ENCODE measurements at places on chromosomes 3 and 15.
A peak's percentile ranks its signal among the peaks of the same experiment; 100 is the strongest.

DNA sequence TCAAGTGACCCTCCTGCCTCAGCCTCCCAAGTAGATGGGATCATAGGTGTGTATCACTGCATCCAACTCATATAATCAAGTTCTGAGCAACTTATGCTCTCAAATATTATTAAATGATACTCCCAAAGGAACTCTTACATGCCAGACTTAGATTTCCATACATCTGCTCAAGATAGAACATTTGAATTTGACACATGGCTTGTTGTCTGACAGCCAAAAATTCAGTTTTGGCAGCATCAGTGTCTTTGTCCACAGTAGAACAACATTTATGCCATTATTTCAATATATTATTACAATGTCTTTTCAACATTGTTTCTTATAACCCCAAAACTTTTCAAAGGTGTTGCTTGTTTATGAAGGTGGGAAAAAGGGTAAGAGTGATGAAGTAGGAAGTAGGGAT lies 116.2 kb downstream of the SUCNR1 start:
- no peak overlapping the region for H3K4me3 ChIP-seq
- no peak for DNase-seq
- H3K27me3 ChIP-seq, result peaks cover 4% of the 10 kb centered on the region

DNA sequence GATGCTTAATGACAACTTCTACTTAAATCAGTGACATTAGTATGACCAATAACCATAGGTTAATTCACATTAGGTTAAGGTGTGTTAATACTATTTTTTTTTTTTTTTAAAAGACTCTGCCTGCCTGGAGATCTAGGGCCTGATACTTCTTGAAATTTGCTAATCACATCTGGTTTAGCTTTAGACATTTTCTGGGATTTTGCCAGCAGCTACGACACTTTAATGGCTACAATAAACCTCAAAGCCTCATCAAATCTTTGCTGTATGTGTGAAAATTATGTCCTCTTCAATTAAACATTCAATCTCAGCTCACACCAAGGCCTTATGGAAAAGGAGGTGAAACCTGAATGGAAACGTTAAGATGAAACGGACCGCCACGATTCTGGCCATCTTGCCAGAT lies 167.9 kb downstream of the GREM1 start:
- no peak overlapping the region for H3K4me3 ChIP-seq
- no peaks in the 10 kb centered on the region for H3K36me3 ChIP-seq
- H3K4me1 ChIP-seq, result no peaks in the 10 kb centered on the region
- H3K27me3 ChIP-seq, result no peaks in the 10 kb centered on the region
- no peak overlapping the region for H3K27ac ChIP-seq
- no peak for DNase-seq

GRCh38 chr3:174016186-174016585 lies 618.6 kb downstream of the NLGN1 start:
- H3K27ac ChIP-seq, result no peak overlapping the region
- H3K4me1 ChIP-seq, result no peaks in the 10 kb centered on the region
- no peaks in the 10 kb centered on the region for H3K36me3 ChIP-seq
- no peak for DNase-seq

GRCh38 chr3:42052132-42052483 lies 39.0 kb upstream of the TRAK1 start:
- no peak for DNase-seq
- peak overlapping the region; percentile 19 for H3K4me3 ChIP-seq

GRCh38 chr3:28846971-28847478 lies 433.8 kb upstream of the RBMS3 start:
- no peaks in the 10 kb centered on the region for H3K4me1 ChIP-seq
- H3K36me3 ChIP-seq, result no peaks in the 10 kb centered on the region
- no peak for DNase-seq

GRCh38 chr3:134079761-134080160 lies 50.0 kb upstream of the SLCO2A1 start:
- H3K4me1 ChIP-seq, result no peaks in the 10 kb centered on the region
- no peak overlapping the region for H3K27ac ChIP-seq
- H3K27me3 ChIP-seq, result peaks cover 2% of the 10 kb centered on the region

DNA sequence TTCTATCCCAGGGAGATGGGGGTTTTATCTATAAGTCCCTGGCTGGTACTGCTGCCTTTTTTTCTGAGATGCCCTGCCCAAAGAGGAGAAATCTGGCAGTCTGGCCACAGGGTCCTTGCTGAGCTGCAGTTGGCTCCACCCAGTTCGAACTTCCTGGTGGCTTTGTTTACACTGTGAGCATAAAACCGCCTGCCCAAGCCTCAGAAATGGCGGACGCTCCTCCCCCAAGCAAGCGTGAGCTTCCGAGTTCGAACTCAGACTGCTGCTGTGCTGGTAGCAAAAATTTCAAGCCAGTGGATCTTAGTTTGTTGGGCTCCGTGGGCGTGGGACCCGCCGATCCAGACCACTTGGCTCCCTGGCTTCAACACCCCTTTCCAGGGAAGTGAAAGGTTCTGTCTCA lies 126.8 kb upstream of the SUCLG2 start:
- H3K27ac ChIP-seq, result no peak overlapping the region
- no peak for DNase-seq
- peaks cover 6% of the 10 kb centered on the region for H3K4me1 ChIP-seq
- H3K27me3 ChIP-seq, result peaks cover 11% of the 10 kb centered on the region
- no peak overlapping the region for H3K4me3 ChIP-seq

GRCh38 chr3:54121414-54122323 lies 683 bp upstream of the CACNA2D3 start:
- H3K4me1 ChIP-seq, result peaks cover 20% of the 10 kb centered on the region
- H3K36me3 ChIP-seq, result no peaks in the 10 kb centered on the region
- no peak for DNase-seq
- peak overlapping the region; percentile 60 for H3K4me3 ChIP-seq
- peaks cover 49% of the 10 kb centered on the region for H3K27me3 ChIP-seq
- H3K27ac ChIP-seq, result no peak overlapping the region

GRCh38 chr3:67034371-67034770 lies 36.3 kb downstream of the KBTBD8 start:
- no peak overlapping the region for H3K4me3 ChIP-seq
- no peak overlapping the region for H3K27ac ChIP-seq
- no peak for DNase-seq

DNA sequence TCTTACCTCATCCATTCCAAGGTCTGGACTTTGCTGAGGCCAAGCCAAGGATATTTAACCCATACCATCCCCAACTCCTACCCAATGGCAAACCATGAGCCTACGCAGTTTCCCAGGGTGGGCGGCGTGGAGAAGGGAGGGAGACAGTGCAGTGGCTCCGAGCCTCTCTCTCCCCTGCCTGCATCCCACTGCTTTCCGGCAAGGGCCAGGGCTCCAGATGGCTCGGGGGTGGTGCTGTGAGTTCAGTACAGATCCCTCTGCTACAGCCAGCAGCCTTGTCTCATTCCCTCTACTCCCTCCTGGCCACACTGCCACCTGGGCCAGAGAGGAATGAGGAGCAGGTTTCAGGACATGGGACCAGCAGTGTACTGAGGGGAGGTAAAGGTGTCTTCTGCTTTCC lies 44.3 kb upstream of the APEH start:
- no peak overlapping the region for H3K4me3 ChIP-seq
- no peak for DNase-seq
- peaks cover 13% of the 10 kb centered on the region for H3K27me3 ChIP-seq
- no peak overlapping the region for H3K27ac ChIP-seq
- H3K36me3 ChIP-seq, result no peaks in the 10 kb centered on the region

DNA sequence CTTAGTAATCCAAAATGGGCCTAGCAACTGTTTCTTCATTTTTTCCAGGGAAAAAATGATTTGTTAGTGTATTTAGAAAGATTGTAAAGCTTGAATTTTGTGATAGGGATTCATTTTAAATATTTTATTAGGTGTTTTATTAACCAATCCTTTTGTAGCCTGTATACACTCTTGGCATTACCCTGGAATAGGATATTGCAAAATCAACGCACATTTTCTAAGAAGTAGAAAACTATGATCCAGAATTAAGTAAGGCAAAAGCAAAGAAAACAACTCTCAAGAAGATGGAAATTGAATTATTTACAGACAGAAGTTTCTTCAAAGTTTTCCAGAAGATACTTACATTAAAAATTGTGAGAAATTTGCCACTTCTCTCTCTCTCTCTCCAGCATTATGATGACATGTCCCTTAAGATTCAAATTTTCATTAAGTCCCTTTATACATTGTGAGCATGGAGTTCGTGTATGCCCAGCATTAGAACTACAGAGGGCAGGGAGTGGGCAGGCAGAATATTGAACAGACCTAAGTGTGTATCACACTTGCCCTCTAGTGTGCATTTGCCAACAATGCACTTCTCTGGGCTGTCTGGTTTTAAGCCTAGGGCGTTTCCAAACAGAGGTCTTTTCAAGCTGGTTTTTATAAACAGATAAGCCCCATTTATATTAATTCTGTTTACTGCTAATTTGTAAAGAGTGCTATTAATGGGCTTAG lies 28.5 kb upstream of the CMSS1 start:
- DNase-seq, result no peak
- H3K36me3 ChIP-seq, result no peaks in the 10 kb centered on the region
- H3K4me1 ChIP-seq, result no peaks in the 10 kb centered on the region
- H3K4me3 ChIP-seq, result no peak overlapping the region
- H3K27me3 ChIP-seq, result peaks cover 5% of the 10 kb centered on the region
- no peak overlapping the region for H3K27ac ChIP-seq

GRCh38 chr3:32366638-32367397 lies 24.8 kb upstream of the CMTM7 start:
- no peak overlapping the region for H3K27ac ChIP-seq
- peaks cover 16% of the 10 kb centered on the region for H3K4me1 ChIP-seq
- no peak overlapping the region for H3K4me3 ChIP-seq
- no peak for DNase-seq
- no peaks in the 10 kb centered on the region for H3K36me3 ChIP-seq

- peak within 1 kb of the TSS; percentile 87 for H3K27ac ChIP-seq
- peaks cover 49% of the 10 kb centered on the region for H3K4me1 ChIP-seq
- DNase-seq, result peak; percentile 84
- H3K36me3 ChIP-seq, result peaks cover 7% of the 10 kb centered on the region
These were observed at the start of gene ARHGEF3 for GRCh38 chr3:56801662-56802377. Gene ARHGEF3, minus strand, starts transcription at chr3:56801949. Its CDS starts 151 bp downstream, at chr3:56801798.

DNA sequence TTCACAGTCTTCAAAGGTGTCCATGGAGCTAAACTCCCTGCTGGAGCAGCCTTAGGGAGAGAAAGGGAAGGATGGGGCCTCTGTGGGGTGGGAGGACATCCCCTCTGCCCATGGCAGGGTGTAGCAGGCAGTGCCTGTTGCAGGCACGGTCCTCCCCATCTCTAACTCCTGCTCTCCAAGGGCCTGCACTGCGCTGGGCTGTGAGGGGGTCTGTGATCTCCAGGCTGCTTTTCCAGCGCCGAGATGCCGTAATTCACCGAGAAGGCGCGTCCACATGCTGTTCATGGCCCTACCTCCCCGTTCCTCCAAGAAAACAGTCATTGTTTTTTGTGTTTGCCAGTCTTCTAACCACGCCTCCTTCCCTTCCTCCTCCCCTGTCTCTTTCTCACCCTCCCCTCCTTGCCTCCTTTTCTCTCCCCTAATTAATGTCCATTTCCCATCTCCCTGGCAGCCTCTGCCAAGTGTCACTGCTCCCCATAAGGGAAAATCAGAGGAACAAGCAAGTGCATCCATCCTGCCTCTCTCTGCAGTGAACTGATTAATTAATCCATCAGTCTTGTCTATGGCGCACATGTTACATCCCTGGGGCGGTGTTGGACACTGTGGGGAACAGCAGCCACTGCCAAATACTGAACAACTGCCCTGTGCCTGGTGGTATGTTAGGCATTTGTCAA lies 17.7 kb upstream of the LAMP3 start:
- H3K4me3 ChIP-seq, result no peak overlapping the region
- H3K27ac ChIP-seq, result no peak overlapping the region
- DNase-seq, result no peak
- H3K4me1 ChIP-seq, result peaks cover 12% of the 10 kb centered on the region
- H3K27me3 ChIP-seq, result peaks cover 62% of the 10 kb centered on the region

DNA sequence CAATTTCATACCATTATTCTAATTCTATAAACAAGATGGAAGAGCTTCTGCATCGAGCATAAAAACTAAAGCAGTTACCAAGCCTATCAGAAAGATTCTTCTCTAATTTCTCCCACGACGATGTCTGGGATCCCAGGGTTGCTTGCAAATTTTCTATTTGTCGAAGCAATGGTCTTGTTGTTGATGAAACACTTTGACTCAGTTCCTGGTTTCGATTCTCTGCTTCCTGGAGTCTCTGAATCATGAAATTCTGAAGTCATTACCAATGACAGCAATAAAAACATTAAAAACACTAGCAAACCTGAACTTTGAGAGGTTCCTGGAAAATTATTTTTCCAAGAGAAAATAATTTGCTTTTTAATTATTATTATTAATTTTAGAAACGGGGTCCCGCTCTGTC lies 18.7 kb downstream of the TMF1 start:
- no peaks in the 10 kb centered on the region for H3K27me3 ChIP-seq
- H3K4me3 ChIP-seq, result no peak overlapping the region
- peaks cover 75% of the 10 kb centered on the region for H3K36me3 ChIP-seq
- H3K27ac ChIP-seq, result no peak overlapping the region
- no peaks in the 10 kb centered on the region for H3K4me1 ChIP-seq

DNA sequence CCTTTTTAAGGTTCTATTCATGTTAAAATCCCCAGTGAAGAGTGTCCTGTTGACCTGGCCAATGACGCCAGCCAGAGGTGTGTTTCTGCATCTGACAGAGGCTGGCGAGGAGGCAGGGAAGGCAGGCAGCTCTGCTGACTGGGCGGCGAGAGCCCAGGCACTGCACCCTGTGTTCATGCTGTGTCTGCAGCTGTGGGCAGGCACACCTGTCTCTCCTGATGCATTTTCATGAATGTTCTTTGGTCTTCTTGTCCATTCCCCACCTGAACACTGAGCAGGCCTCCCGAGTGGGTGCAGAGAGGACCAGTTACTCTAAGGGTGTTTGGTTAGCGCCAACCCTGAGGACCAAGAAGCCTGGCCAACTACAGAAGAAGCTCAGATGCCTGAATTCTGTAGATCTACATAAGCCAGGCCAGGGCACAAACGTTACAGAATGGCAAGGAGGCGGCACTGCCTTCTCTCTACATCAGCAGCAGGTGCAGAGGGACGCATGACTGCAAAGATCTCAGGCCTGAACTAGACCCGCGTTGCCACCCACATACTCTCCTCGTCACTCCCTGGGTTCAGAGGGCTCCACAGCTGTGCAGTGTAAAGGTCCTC lies 233.7 kb downstream of the OCA2 start:
- H3K27ac ChIP-seq, result no peak overlapping the region
- no peak for DNase-seq
- no peaks in the 10 kb centered on the region for H3K36me3 ChIP-seq
- no peaks in the 10 kb centered on the region for H3K27me3 ChIP-seq
- H3K4me3 ChIP-seq, result no peak overlapping the region

DNA sequence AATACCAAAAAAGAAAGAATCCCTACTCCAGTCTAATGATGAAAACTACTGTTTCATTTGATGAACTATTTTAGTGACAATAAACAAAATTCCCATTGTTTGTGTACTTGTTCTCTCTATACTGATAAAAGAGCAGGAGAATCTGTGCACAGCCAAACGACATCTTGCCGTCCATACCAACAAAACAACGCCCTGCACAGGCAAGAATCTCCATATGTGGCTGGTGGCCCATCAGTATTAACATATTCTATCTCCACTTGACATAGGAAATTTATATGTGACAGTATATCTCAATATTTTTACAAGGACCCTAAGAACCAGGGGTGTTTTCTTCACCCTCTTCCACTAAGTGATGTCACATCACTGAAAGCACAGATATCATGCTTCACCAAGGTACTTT lies 279.5 kb downstream of the ULK4 start:
- H3K27me3 ChIP-seq, result no peaks in the 10 kb centered on the region
- peaks cover 7% of the 10 kb centered on the region for H3K36me3 ChIP-seq
- H3K4me3 ChIP-seq, result no peak overlapping the region

GRCh38 chr3:194999491-194999890 lies 271.5 kb downstream of the XXYLT1 start:
- no peaks in the 10 kb centered on the region for H3K27me3 ChIP-seq
- no peak overlapping the region for H3K4me3 ChIP-seq
- H3K36me3 ChIP-seq, result no peaks in the 10 kb centered on the region
- peaks cover 22% of the 10 kb centered on the region for H3K4me1 ChIP-seq

Data from activated B cell treated with CpG ODN at 0.5 μM for 24 hours (primary cell).